ENCODE measurements at places on chromosomes 1 and 21.

DNA sequence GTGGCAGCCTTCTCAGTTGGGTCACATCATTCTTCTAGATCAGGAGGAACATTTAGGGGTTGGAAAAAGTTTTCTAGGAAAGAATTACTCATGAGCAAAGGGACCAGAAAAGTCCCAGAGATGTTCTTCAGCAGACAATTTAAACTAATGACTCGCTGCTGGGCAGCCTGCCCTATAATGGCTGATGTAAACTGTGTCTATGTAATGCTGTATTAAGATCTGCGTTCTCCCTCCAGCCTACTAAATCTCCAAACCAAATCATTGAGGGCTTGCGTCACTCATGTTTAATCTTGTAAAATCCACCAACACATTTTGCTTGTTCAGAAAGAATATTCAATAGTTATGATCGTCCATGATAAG, 92.1 kb downstream of the LRRC8C start:
- DNase-seq = no peak

DNA sequence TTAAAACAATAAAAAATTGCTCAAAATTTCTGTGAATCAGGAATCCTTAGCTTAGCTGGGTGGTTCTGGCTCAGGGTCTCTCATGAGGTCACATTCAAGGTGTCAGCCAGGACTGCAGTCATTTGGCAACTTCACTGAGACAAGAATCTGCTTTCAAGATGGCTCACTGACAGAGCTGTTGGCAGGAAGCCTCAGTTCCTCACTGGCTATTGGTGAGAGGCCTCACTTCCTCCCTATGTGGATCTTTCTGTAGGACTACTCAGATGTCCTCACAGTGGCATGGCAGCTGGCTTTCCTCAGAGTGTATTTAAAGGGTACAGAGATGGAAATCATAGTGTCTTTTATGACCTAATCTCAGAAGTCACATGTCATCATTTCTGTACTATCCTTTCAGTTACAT, 785.7 kb downstream of the ADGRL2 start:
- DNase-seq = no peak

DNA sequence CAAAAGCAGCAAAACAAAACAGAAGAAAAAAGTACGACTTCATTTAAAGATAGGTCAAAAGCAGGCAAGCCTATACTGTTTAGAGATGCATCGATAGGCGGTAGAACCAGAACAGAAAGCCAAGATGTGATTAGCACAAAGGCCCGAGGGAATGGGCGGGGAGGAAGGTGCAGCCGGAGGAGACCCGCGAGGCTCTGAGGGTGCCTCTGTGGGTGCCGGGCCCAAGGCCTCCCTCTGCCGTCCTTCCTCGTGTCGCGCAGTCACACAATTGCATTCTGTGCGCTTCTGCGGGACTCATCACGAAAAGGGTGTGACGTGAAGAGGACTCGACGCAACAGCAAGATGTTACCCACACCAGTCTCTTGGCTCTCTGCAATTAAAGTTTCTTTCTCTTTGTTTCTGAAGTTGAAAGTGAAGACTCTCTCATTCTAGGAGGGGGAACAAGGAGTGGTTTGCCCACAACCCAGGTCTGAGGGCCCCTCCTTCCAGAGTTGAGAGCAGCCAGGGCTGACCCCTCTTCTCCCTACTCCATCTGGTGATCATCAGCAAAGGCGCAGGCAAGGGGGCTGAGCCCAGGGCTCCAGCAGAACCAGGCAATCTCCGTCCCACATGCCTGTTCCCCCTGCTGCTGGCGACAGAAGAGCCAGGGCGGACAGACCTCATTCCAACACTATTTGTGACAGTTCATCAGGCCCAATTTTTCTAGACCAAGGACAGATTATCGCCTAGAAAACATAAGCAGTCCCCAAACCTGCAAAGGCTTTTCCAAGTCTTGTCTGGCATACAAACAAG, 41.0 kb downstream of the NPHP4 start:
- no peak for DNase-seq

GRCh38 chr1:93576346-93576745, 105.3 kb downstream of the BCAR3 start:
- no peak for DNase-seq

DNA sequence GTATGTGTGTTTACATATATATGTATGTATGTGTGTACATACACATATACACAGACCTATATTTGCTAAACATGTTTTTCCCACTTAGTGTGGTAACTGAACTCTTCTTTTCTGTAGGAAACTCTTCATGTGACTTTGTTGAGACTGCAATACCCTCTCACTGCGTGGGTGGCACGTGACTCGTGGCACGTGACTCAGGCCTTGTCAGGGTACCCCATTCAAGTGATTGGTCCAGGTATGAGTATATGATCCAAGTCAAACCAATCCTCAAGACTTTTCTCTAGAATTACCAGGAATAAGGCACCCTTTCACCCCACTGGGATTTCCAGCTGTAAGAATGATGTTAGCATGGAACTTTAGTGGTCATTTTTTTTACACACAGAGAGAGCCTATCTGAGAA, 149.2 kb upstream of the KCNK2 start:
- no peak for DNase-seq

- no peak for DNase-seq
These were observed 5.1 kb downstream of the HSPB7 start for GRCh38 chr1:16012590-16013219.

GRCh38 chr1:179706339-179706941, 36.7 kb upstream of the FAM163A start:
- DNase-seq = peak; percentile 31

Measured in iPS DF 6.9 (cell line).